Stimulated activated CD8-positive, alpha-beta memory T cell treated with anti-CD3 and anti-CD28 coated beads, Interleukin-4, amount 100 ng/mL, for 4 hours (primary cell): ENCODE measurements at places on chromosomes 2 and 18.

DNA sequence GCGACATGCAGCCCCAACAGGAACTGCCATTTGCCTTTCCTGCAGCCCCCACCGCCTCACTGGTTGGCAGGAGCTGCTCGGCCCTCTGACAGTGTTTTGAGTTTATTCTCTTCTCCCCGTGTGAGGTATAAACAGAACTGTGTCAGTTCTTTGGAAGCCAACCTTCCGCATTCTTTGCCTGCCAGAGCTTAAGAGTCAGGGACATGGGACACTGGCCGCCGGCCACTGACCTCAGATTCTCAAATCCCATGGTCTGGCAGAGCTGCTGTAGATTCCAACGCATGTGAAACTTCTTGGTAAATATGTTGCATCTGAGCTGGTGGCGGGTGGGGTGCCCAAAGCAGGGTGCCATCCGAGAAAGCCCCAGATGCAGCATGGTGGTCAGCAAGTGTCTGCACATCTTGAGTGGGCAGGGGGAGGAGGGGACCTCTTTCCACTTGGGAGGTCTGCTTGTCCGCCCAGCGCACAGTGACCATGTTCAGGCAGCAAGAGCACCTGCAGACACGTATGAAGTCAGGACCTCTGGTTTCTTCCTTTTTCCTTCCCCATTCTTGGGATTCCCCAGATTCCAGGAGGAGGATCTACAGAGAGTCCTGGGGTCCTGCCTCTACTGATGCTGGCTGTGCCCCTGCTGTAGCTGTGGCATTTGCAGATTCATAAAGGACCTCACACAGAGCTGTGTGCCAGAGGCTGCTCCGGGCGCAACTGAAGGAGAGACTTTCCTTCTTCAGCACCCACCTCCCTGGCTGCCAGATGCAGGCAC, 23.8 kb downstream of the ASB18 start:
- no peak for DNase-seq

GRCh38 chr18:26869640-26870039, 4.1 kb upstream of the AQP4 start:
- no peak for DNase-seq

DNA sequence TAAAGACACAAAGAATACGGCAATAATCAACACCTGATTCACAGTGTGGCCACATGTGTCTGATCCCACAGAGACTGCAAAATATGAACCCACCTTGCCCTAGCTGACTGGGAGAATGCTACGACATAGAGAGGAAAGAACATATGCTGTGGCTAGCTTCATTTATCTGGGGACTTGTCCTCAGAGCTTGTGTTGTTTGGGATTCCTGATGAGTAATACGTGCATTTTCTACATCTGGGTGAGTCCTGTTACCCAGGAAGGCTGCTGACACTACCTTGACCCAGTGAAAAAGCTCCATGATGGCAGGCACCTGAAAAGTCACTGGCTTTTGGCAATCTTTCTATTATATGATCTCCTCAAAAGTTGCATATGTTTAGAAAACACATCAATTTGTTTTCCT, 427.7 kb upstream of the LYPD1 start:
- no peak for DNase-seq

DNA sequence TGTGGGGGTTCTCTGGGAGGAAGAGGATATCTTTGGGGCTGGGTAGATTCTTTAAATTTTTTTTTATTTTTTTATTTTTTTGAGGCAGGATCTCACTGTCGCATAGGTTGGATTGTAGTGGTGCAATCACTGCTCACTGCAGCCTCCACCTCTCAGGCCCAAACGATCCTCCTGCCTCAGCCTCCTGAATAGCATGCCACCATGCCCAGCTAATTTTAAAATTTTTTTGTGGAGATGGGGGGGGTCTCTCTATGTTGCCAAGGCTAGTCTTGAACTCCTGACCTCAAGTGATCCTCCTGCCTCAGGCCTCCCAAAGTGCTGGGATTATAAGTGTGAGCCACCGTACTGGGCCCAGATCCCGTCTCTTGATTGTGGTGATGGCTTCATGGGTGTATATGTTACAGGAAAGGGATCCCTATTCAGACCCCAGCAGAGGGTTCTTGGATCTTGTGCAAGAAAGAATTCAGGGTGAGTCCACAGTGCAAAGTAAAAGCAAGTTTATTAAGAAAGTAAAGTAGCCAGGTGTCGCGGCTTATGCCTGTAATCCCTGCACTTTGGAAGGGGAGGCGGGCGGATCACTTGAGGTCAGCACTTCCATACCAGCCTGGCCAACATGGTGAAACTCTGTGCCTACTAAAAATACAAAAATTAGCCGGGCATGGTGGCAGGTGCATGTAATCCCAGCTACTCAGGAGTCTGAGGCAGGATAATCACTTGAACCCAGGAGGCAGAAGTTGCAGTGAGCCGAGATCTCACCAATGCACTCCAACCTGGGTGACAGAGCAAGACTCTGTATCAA, 2.0 kb upstream of the C2orf68 start:
- no peak for DNase-seq

DNA sequence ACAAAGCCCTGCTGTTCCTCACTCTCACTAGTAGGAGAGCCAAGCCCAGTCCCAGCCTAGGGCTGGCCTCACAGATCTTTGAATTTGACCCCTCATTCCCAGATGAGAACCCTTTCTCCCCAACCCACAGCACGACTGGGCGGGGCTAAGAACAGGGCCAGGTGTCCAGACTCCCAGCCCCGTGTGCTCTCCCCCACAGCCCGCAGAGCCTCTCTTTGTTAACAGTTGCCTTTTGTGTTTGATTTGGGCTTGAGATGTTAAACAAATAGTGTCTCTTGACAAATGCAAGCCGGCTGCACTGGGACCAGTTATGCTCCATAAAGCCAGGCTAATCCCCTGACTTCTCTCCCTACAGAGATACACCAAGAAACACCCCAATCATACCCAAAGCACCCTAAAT, 4.7 kb upstream of the KCNK3 start:
- no peak for DNase-seq

GRCh38 chr18:74508366-74508765, 12.2 kb downstream of the CNDP2 start:
- no peak for DNase-seq

- no peak for DNase-seq
These were observed 27.6 kb upstream of the LGALSL start for GRCh38 chr2:64426183-64426952.

- DNase-seq: no peak
These were observed 251.1 kb upstream of the TRIB2 start for GRCh38 chr2:12465631-12466135.

DNA sequence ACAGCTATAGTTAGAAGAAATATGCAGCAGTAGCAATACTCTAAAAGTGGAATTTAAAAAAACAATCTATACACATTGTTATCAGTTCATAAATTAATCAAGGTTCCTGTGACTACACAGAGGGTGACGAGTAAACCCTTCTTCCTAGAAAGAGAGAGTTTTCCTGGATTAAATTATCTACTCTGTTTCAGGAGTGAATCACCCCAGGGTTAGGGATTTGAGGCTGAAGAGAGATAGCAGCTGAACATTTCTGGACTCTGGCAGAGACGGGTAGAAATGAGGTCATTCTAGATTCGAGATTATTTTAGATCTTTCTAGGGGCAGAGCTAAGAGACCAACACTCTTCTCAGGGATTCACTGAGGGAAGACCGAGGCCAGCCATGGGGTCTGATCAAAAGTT, 38.8 kb upstream of the PMAIP1 start:
- no peak for DNase-seq

DNA sequence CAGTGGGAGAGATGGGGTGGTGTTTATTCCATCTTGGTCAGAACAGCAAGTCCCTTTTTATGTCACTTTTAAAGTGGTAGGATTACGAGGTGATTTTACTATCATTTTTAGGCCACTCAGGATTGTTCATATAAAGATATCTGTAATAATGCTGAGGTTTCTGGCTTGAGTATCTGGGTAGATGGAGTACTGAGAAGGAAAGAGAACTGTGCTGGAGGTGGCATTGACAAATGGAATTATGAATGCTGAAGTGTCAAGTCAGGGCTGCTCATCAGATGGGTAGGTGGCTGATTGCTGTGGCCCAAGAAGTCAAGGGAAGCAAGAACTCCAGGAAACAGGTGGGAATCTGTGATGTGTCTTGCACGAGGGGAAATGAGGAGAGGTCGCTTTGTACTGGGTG, 85.3 kb upstream of the MGAT4A start:
- no peak for DNase-seq

DNA sequence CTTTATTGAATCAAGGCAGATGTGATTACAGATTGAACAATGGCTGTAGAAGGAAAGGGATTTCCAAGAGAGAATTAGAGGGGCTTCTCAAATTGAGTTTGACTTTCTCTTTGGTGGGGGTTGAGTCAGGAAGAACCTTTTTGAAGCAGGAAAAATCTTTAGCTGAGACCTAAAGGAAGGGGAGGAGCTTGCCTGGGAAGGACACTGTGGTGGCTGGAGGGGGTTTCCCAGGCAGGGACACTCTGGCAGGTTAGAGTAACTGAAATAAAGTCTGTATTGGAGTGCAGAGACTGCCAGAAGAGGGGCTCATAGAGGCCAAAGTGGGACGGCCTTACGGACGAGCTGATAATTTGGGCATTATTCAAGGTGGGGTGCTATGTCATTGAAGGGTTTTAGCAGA, 69.3 kb downstream of the NEDD4L start:
- DNase-seq: no peak

DNA sequence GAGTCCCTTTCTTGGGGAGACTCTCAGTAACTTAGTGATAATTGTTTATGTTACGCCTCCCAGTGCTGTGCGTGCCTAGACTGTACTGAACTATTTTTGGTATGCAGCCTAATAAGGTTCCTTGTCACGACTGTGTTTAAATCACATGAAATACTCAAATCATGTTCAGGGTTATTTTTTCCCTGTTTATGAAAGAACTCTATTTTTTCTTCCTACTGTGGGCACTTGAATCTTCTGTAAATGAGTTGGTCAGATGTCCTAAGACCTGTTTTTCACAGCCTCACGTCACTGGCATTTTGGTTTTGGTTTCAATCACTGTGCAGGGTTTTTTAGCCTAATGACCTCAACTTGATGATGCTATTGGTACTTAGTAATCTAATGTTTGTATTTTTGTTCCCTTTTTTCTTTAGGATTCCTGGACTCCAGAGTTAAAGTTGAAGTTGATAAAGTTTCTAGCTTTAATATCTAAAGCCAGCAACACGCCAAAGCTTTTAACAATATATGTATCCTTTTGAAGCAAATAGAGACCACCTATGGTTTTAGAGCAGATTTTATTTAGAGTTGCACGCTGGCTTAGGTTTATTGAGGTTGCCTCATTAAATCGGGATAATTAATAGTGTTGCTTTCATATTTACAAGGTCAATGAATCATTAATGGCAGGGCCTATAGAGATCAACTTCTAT, 24.0 kb downstream of the ARMC9 start:
- DNase-seq: no peak

DNA sequence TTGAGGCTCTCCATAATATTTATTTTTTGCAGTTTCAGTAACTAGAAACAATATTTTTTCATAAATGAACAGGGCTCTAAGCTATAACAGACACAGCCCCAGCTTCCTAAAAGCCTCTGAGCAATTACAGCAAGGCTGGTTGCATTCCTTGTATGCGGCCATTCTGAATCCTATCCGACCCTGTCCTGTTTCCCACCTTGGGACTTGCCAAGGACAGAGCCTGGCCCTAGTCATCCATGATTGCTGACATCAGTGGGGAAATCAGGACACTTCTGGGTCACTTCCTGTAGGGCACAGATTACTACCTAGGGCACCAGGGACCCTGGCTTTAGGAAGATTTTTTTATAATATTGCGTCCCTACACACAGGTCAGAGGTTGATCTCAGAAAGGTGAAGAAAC, 5.5 kb downstream of the TMEM177 start:
- DNase-seq: no peak

DNA sequence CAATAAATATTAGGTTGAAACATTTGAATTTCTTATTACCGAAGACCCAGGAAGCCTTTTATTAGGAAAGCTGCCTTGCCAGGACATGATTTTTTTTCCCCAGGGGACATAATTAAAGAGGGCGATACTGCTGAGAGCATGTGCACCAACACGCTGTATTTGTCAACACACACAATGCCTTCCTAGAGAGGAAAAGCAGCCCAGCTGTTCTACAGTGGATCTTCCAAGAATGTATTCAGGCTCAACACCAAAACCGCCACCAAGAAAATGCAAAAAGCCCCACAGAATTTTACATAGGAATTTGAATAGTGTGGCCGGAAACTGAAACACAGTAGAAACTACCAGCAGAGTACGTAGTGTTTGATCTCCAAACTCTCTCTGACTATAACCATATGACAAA, 320.4 kb downstream of the DLGAP1 start:
- DNase-seq: no peak

DNA sequence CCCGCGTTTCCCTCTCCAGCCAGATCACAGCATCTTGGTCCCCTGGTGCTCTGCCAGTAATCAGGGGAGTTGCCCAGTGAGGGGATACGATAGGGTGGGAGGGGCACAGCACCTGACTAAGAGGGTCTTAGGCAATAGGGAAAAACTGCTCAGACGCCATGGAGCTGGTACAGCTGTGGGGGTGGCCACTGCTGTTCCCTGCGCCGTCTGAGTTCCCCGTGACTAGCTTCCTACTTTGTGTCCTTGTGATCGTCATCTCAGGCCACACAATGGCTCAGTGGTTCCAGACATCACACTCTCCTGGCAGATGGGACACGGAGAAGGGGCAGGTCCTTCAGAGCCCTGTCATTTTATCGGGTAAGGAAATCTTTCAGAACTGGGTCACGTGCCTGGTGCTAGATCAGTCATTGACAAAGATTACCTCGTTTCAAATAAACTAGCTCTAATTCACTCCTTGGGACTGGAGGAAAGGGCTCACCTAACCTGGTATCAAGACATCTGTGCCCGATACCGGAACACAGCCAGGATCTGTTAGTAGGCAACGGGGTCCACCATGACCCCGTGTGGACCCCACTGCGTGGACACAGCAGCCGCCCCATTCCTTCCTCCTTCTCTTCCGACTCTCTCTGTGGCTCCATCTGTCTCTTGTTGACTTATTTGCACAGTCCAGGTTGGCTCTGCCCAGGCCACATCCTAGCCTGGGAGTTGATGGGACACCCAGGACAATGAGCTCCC, 101.6 kb downstream of the PTGR3 start:
- DNase-seq: no peak

- DNase-seq: no peak
These were observed 21.0 kb downstream of the TCF7L1 start for GRCh38 chr2:85154048-85154753.

DNA sequence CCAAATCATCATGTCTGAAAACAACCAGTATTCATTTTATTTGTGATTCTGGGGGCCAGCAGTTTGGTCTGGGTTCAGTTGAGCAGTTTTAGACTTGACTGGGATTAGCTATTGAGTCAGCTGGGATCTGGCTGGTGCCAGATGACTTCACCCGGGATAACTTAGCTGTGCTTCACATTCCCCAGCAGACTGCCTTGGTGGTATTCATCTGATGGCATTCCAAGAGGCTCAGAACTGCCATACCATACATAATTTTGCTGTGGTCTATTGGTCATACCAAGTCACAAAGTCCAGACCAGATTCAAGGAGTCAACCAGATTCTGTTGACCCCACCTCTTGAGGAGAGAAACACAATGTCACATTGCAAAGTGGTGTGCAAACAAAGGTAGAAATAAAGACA, 7.8 kb upstream of the FSHR start:
- DNase-seq: no peak

GRCh38 chr2:96523659-96524481, 12.7 kb upstream of the ARID5A start:
- no peak for DNase-seq
